ENCODE measurements at places on chromosomes 3 and 15. TPM values are rescaled to one million over a fixed set of nuclear protein-coding genes. Genes with fewer than 3 reads are reported as not detected.

DNA sequence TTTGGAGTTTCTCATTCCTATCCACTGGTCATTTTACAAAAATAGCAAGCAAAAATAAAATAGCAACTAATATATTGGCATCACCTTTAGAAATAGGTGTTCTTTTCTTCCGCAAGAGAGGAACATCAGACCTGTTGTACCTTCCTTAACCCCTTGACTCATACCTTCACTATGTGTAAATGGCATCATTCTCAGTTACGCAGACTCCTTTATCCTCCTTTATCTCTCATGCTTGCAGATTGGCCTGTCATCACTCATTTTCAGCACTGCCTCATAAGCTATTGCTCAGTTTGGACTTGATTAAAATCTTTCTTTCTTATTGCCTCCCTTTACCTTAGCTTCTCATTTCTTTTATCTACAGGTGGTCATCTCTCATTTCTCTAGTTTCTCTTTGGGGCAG lies 21.4 kb downstream of the ARHGEF26 start:
- no peak for DNase-seq

DNA sequence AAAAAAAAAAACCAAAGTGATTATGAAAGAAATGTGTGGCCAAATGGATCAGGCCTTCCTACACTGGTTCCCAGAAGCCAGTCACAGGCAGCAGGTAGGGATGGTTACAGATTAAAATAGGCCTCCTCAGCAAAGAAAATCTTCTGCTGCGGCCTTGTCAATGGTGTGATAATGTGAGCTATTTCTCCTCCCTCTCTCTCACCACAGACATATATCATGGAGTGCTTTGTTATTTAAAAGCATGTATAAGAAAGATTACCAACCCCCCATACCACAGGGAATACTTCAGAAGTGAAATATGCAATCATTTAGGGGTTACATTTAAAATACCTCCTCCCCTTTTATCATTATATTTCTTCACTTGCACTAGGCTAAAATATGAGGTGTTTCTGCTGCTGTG lies 32.2 kb upstream of the LRTM1 start:
- DNase-seq = no peak

GRCh38 chr3:99776516-99777209 lies 41.0 kb upstream of the CMSS1 start:
- no peak for DNase-seq

GRCh38 chr15:62739082-62739481 lies 303.5 kb upstream of the TPM1 start:
- DNase-seq = peak; percentile 31

The CACNA2D3 gene
- 0.42 TPM for total RNA-seq

The LXN gene
- total RNA-seq = 7.0 TPM

DNA sequence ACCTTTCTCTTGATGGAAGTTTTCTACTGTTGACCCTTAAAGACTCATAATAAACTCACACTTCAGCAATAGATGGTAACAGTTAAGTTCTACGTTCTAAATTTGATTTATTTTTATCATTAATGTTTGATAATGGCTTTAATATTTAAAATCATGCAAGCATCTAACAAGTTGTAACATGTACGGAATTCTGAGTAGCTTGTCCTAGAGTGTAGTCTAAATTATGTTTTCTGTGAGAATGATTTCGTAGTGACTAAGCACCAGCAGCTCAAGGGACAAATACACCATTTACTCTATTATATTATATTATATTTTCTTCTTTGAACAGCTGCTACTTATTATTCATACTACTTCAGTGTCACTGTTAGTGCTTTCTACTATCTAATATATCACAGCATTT lies 345.6 kb downstream of the NLGN1 start:
- no peak for DNase-seq

DNA sequence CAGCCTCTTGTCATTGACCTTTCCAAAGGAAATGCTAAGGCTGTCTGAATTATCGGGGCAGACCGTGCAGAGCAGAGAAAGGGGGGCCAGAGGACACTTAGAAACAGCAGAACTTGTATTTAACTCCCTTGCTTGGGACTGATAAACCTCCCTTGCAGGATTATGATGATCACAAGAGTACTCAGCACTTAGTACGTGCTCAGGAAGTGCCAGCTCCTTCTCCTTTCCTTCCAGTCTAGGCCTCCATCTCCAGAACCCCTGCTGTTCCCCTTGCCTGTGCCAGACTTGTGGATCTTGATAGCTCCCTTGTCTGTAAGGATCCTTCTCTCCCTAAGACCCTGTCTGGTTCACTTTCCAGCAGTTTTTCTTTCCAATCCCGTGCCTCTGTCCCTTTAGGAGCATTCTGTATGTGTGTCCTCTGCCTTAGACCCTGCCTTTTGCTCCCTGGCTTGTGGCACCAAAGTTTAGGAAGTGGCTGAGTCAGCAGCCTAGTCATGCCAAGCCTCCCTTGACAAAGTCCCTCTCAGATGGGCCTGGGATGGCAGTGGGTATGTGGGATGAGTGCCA lies 747 bp downstream of the SORD start:
- peak; percentile 63 for DNase-seq

GRCh38 chr3:118116991-118117390 lies 917.7 kb downstream of the IGSF11 start:
- DNase-seq = no peak

The GOLGA8G gene
- total RNA-seq = not detected

The UBA5 gene
- 56.4 TPM for total RNA-seq
